ENCODE measurements at places on chromosomes 2 and 18. TPM values are rescaled to one million over a fixed set of nuclear protein-coding genes. Genes with fewer than 3 reads are reported as not detected.

The MAPRE3 gene
- total RNA-seq, result 4.1 TPM

The OR6B3 gene
- total RNA-seq, result not detected

The LRRTM1 gene
- not detected for total RNA-seq

The PDIA6 gene
- total RNA-seq, result 157 TPM

The GALNT13 gene
- total RNA-seq, result not detected

The CKAP2L gene
- 46.7 TPM for total RNA-seq

The SLC25A12 gene
- total RNA-seq, result 19.5 TPM

The SPRED2 gene
- total RNA-seq, result 6.7 TPM

Measured in activated CD4-positive, alpha-beta T cell treated with anti-CD3 and anti-CD28 coated beads for 36 hours (primary cell).